HFFc6 (cell line): ENCODE measurements at places on chromosomes 6 and 20. TPM values are rescaled to one million over a fixed set of nuclear protein-coding genes. Genes with fewer than 3 reads are reported as not detected.

GRCh38 chr20:39954621-39955020, 734.4 kb downstream of the MAFB start:
- H3K27ac ChIP-seq = no peak overlapping the region
- H3K4me1 ChIP-seq = no peaks in the 10 kb centered on the region

DNA sequence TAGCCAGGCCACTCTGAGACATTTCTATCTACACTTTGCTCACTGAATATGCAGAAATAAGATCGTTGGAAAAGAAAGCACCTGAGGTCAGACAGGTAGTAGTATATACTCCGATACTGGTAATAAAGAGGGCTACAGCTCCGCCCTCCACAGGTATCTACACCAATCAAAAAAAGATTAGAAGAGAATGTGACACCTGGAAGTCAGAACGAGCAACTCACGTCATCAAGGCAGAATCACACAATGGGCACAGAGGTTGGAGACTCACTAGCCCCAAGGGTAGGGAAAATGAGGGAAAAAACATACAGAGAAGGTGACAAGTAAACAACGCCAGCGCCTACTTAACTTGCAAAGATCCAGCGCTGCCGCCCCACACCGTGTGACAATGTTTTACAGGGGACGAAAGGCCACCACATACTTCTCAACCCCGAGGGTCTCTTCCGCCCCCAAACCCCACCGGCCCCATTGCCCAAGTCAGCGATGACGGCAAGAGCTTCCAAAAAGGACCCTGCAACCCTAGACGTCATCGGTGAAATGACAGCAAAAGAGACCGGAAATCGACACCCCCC, 653 bp downstream of the LMBRD1 start:
- peak overlapping the region; percentile 96 for H3K4me3 ChIP-seq
- no peak for DNase-seq
- H3K36me3 ChIP-seq = no peaks in the 10 kb centered on the region
- H3K27me3 ChIP-seq = no peaks in the 10 kb centered on the region; the same call in 1 of the 2 replicates
- peak overlapping the region; percentile 91 for H3K27ac ChIP-seq
- peaks cover 32% of the 10 kb centered on the region for H3K4me1 ChIP-seq

DNA sequence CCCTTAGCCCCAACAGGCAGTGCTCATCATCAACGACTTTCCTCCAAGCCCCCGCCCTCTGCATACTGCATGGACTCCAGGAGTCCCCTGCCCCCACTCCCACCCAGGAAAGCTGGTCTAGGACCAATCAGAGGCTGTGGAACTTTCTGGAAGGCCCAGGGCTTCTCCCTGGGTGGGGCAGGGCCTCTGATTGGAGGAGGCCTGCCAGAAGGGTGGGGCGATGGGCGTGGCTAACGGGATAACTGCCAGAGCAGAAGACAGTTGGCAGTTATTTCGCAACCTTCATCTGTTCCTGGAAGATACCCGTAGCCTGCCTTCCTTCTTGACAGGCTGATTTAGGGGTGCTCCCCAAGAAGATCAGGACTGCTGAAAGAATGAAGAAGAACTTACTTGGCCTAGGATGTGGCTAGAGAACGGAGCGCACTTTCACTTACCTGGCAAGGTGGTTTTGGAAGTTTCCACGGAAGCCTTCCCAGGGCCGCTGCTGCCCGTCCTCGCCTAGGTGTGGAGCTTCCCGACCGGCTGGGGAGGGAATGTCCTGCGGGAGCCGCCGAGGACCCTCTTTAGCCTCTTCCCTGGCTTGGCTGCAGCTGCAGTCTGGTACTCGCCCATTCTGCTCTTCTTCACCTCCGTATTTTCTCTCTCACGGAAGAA, 209.0 kb downstream of the LRFN2 start:
- H3K4me1 ChIP-seq = no peaks in the 10 kb centered on the region
- no peak overlapping the region for H3K27ac ChIP-seq
- no peak for DNase-seq
- no peak overlapping the region for H3K4me3 ChIP-seq
- no peaks in the 10 kb centered on the region; the same call in 1 of the 2 replicates for H3K36me3 ChIP-seq

GRCh38 chr20:57248132-57248797, 18.2 kb downstream of the BMP7 start:
- no peak overlapping the region for H3K27ac ChIP-seq
- no peak overlapping the region for H3K4me3 ChIP-seq
- peaks cover 14% of the 10 kb centered on the region for H3K27me3 ChIP-seq
- peaks cover 5% of the 10 kb centered on the region for H3K4me1 ChIP-seq
- H3K36me3 ChIP-seq = no peaks in the 10 kb centered on the region
- DNase-seq = no peak

DNA sequence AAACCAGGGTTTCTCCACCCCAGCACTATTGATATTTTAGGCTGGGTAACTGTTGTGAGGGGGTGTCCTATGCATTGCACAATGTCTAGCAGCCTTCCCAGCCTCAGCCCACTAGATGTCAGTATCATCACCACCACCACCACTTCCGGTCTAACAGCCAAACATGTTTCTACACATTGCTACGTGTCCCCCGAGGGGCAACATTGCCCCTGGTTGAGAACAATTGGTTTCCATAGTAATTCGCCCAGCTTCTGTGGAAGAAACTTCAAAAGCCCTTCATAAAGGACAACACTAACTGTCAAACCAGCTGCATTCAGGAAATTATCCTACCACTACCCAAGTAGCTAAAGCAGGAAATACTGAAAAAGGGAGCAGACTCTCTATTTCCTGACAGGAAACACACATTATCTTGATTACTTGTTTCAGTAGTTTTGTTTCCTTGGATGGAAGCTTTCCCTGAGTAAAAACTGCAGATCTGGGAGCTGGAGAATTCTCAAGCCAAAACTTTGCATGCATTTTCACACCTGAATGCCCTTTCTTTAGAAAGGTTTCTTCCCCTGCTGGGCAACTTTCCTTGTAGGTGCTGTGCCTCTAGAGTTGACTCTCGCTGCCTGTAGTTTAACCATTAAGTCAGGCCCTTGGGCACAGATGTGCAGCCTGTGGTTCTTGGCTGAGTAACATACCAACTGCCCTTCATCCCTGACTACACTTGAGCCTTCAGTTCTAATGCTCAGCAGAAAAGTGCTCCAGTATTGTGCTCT, 23.6 kb downstream of the PKHD1 start:
- H3K4me3 ChIP-seq = peak overlapping the region; percentile 65
- no peaks in the 10 kb centered on the region for H3K4me1 ChIP-seq
- H3K36me3 ChIP-seq = no peaks in the 10 kb centered on the region
- DNase-seq = peak; percentile 4

DNA sequence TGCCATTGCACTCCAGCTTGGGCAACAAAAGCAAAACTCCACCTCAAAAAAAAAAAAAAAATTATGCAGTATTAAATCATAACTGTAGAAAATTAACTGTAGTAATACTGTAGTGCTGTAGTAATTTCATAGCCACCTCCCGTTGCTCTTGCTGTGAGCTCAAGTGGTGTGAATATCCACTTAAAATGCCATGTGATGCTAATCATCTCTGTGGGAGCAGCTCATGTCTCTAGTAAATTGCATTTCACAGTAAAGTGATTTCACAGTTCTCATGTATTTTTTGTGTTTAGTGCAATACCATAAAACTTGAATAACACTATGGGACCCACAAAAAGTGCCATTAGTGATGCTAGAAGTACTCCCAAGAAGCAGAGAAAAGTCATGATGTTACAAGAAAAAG, 14.4 kb upstream of the FAM217A start:
- no peak overlapping the region for H3K27ac ChIP-seq
- no peaks in the 10 kb centered on the region for H3K4me1 ChIP-seq
- H3K36me3 ChIP-seq = peaks cover 6% of the 10 kb centered on the region; the same call in 1 of the 2 replicates
- H3K27me3 ChIP-seq = peaks cover 9% of the 10 kb centered on the region; the same call in 1 of the 2 replicates

- H3K27ac ChIP-seq = no peak overlapping the region
- H3K36me3 ChIP-seq = no peaks in the 10 kb centered on the region
- H3K27me3 ChIP-seq = peaks cover 6% of the 10 kb centered on the region; the same call in 1 of the 2 replicates
- no peak overlapping the region for H3K4me3 ChIP-seq
- peaks cover 7% of the 10 kb centered on the region for H3K4me1 ChIP-seq
Measured at GRCh38 chr20:48728042-48728825, 99.6 kb downstream of the PREX1 start.

DNA sequence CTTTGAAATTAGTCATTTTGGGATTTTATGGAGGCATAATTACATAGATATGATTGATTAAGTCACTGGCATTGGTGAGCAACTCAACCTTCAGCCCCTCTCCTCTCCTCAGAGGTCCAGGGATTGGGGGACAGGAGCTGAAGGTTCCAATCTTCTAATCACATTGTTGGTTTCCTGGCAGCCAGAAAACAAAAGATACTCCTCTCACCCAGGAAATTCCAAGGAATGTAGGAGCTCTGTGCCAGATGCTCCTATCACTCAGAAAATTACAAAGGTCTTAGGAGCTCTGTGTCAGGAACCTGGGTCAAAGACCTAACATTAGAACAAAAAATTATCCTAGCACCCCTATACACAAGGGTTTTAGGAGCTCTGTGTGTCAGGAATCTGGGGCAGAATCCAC, 679.7 kb upstream of the ID4 start:
- H3K27ac ChIP-seq = no peak overlapping the region
- H3K27me3 ChIP-seq = no peaks in the 10 kb centered on the region; the same call in 1 of the 2 replicates
- H3K36me3 ChIP-seq = 0 out of 2 replicates have a peak, but pooled peaks cover 4% of the 10 kb centered on the region
- no peak overlapping the region for H3K4me3 ChIP-seq

- H3K36me3 ChIP-seq = peaks cover 22% of the 10 kb centered on the region
- no peak for DNase-seq
- H3K4me1 ChIP-seq = peaks cover 29% of the 10 kb centered on the region
- H3K27ac ChIP-seq = no peak overlapping the region
- H3K4me3 ChIP-seq = no peak overlapping the region
- peaks cover 14% of the 10 kb centered on the region for H3K27me3 ChIP-seq
Measured at GRCh38 chr6:109485266-109485935, 2.4 kb upstream of the ZBTB24 start.

GRCh38 chr6:34546551-34547321, 9.4 kb downstream of the SPDEF start:
- H3K4me3 ChIP-seq = no peak overlapping the region
- DNase-seq = no peak
- peaks cover 10% of the 10 kb centered on the region for H3K4me1 ChIP-seq
- no peak overlapping the region for H3K27ac ChIP-seq
- peaks cover 17% of the 10 kb centered on the region for H3K27me3 ChIP-seq

DNA sequence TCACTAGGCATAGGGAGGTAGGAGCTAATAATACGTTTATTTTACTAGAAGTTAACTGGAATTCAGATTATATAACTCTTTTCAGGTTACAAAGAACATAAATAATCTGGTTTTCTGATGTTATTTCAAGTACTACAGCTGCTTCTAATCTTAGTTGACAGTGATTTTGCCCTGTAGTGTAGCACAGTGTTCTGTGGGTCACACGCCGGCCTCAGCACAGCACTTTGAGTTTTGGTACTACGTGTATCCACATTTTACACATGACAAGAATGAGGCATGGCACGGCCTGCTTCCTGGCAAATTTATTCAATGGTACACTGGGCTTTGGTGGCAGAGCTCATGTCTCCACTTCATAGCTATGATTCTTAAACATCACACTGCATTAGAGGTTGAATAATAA, 1.1 kb downstream of the HFE start:
- H3K27ac ChIP-seq = peak overlapping the region; percentile 98
- DNase-seq = no peak
- H3K4me3 ChIP-seq = peak overlapping the region; percentile 95
- peaks cover 19% of the 10 kb centered on the region for H3K4me1 ChIP-seq
- peaks cover 13% of the 10 kb centered on the region for H3K36me3 ChIP-seq

GRCh38 chr6:157258878-157259277, 64.4 kb downstream of the TMEM242 start:
- H3K36me3 ChIP-seq = no peaks in the 10 kb centered on the region
- peaks cover 33% of the 10 kb centered on the region for H3K27me3 ChIP-seq
- no peak for DNase-seq
- no peak overlapping the region for H3K4me3 ChIP-seq
- H3K27ac ChIP-seq = no peak overlapping the region

Gene GPX5
- total RNA-seq = not detected in 3 replicates

Gene GRIK2
- total RNA-seq = 25.9 to 32.1 TPM (median 30.6 TPM) in 3 replicates

Gene NTSR1
- 3.5 to 5.7 TPM (median 5.3 TPM) in 3 replicates for total RNA-seq

Gene PI16
- total RNA-seq = not detected in 2 replicates

Gene GATA5
- not detected in 3 replicates for total RNA-seq

Gene PPP1R14C
- total RNA-seq = not detected in 2 replicates

Gene PKIB
- not detected in 3 replicates for total RNA-seq

Gene CST5
- total RNA-seq = not detected in 3 replicates
